ENCODE measurements at places on chromosomes 5 and 9.

GRCh38 chr9:35114113-35114839 is 1.4 kb downstream of the ATOSB start:
- peak; percentile 94 for DNase-seq

GRCh38 chr5:168217497-168217896 is 73.9 kb upstream of the WWC1 start:
- DNase-seq: no peak

DNA sequence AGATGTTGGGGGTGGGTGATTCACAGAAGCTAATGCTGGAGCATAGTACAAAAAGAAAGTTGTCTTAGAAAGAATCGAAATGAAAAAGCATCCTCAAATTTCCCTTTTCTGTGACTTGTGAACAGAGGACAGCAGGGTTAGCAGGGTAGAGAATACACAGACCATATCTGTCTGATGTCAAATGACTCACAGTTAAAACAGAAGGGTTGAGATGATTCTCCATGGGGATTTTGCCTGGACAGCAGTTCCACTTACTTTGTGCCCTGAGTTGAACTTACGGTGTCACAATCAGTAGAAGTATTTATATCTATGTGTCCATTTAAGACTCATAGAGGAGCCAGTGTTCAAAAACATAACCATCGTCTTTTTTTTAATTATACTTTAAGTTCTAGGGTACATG is 801.6 kb downstream of the KCTD16 start:
- no peak for DNase-seq

GRCh38 chr9:120710110-120710981 is 3.9 kb downstream of the MEGF9 start:
- peak; percentile 65 for DNase-seq

DNA sequence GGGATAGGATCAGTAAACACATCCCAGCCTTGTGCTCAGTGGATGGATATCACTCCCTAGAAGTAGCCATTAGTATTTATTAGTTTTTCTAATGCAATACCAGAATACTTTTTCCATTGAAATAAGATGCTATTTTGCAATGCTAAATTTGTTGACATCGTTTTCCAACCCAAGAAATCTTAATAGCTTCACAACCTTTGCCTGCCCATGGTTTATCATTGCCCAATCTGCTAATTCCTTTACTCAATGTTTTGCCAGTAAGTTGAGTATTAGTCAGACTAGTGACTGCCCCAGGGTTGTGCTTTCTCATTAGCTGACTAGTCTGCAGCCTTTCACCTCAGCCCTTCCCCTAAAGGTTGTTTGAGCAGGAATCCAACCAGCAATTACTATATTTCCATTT is 62.9 kb downstream of the NREP start:
- no peak for DNase-seq

- DNase-seq: no peak
Measured at GRCh38 chr5:68562308-68562707, 346.8 kb downstream of the PIK3R1 start.

- DNase-seq: no peak
Measured at GRCh38 chr5:174794931-174795672, 70.7 kb downstream of the MSX2 start.

Data from CD4-positive, alpha-beta T cell treated with Interleukin-2 at 100 ng/mL for 4 hours (primary cell).